ENCODE measurements at places on chromosomes 4 and X.

DNA sequence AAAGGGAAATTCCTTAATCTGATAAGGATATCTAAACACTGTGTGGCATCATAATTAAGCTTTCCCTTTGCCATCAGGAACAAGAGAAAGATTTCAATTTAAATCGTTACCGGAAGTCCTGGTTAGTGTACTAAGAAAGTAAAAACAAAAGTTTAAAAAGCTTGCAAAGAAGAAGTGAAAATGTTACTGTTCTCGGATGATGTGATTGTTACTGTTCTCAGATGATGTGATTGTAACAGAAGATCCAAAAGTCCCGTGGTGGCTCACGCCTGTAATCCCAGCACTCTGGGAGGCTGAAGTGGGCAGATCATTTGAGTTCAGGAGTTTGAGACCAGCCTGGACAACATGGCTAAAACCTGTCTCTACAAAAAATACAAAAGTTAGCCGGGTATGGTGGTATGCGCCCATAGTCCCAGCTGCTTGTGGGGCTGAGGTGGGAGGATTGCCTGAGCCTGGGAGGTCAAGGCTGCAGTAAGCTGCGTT is 62.5 kb downstream of the RGS12 start:
- no peak for DNase-seq

DNA sequence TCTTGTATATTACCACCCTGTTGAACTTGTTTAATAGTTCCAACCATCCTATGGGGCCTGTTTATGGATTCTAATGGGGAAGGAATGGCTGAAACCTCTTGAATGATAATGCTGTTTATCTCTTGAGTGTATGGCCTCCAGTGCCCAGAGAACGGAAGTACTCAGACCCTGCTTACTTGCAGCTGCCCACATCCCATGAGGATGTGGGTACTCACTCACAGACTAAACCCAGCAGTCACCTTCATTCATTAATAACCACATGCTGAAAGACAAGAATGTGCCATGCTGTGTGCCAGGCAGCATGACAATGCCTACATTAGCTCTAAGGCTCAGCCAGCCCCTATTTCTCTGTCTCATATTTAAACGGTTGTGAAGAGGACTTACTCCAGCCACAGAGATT is 5.9 kb upstream of the ARMCX5 start:
- no peak for DNase-seq

DNA sequence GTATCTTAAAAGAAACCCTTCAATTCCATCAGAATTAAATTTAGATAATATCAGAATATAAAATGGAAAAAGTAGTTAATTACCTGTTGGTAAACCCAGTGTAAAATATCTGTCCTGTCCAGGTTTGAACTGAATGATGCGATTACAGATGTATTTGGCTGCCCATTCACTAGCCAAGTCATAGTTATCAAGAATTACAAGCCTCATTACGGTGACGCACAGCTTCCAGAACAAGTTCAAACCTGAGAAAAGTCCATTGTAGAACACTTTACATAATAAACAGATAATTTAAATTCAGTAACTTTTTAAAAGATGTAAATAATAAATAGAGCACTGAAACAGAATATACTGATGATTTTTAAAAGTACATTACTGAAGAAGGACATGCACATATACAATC is 4.4 kb downstream of the GNPDA2 start:
- no peak for DNase-seq

DNA sequence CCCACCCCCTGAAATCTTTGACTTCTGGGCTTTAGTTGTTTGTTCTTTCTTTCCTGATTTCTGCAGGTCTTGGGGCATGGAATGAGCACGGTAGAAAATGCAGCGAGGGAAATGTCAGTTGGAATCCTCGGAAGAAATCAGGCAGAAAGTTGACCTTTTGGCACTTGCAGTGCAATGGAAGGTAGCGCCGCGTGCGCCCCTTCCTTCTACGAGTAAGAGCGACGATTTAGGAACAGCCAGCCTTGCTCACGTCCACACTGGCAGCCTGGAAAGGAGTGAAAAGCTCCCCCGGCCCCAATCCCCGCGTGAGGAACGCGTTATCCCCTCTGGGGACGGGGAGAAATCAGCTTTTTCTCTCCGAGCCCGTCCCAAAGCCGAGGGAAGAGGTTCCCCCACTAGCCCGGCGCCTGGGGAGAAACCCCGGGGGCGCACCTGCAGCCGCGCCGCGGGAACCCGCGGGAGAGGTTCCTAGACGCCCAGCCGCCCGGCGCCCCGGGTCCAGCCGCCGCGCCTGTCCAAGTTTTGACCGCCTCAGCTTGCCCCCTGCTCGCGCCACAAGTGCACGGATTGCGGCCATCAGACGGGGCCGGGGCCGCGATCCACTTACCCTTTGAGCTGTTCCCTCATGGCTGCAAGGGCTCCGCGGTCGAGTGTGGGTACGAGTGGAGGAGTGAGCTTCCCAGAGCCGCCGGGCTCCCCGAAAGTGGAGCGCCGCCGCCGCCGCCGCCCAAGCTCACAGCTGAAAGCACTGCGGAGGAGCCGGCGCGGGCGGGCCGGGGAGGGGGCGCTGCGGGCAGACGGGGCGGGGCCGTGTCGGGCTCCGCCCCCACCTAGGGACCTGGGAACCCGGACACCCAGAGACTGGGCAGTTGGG is 194.6 kb upstream of the FTHL17 start:
- no peak for DNase-seq

DNA sequence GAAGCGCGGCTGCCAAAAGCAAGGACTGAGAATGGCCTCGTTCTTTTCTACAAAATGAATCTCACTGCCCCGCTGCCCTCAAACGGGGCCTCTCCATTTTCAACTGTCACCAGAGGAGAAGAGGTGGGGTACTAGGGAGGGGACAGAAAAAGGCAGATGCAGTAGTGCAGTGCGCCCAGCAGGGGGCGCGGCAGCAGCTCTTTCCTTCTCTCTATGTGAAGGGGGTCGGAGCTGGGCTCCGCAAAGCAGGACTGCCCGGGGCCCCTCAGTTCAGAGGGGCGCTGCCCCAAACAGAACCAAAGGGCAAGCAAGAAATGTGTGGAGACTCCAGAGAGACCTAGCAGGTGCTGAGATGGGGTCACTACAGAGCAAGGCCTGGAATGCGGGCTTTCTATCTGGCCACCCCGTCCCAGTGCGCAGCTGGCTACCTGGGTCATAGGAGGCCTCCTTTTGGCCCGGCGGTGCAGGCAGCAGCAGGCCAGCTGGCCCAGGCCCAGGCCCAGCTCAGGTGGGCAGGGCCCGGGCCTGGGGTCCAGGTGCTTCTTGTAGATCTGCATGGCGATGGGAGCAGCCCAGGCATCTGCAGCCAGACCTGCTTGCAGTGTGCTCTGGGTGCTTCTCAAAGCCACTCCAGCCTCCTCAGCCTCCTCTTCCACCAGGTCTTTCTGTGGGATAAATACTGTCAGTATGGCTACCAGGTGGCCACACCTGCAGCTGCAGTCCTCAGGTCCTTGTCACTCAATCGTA is 5.9 kb downstream of the IRAK1 start:
- no peak for DNase-seq

DNA sequence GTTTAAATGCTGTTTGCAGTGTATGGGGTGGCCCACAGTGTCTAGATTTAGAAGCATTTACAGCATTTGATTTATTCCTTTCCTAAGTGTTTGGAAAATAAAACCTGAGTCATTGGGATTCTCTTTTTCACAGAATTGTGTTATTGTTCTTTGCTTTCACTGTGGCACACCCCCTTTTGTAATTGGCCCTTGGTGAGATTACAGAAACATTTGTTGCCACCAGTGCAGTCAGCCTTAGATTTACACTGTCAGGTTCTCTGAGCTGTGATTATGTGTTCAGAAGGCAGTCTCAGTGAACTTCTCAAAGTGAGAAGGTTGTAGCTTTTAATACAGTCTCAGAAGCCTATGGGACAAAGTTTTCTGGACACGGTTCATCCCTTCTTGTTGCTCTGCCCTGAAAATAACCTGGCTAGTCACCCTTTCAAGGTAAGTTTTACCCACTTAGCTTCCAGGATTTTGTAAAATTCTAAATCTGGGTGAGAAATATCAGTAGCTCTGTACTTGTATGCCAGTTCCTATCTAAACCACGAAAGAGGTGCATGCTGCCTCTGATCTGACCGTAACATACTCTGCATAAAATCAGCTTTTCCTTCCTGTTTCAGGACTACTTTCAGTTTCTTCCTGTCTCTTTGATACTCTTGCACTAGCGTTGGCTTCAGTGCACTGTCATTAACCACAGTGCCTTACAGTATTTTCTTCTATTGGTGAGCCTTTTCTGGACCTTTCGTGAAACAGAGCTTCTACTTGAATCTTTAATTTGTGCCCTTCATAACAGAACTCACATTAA is 12.6 kb downstream of the RUFY3 start:
- DNase-seq = no peak

GRCh38 chrX:18889346-18890048 is 94.4 kb downstream of the PHKA2 start:
- DNase-seq = no peak

- DNase-seq = no peak
These were observed 40.6 kb upstream of the ANTXR2 start for GRCh38 chr4:80113615-80114014.

GRCh38 chr4:184201179-184201578 is 16.5 kb downstream of the ENPP6 start:
- DNase-seq = no peak

DNA sequence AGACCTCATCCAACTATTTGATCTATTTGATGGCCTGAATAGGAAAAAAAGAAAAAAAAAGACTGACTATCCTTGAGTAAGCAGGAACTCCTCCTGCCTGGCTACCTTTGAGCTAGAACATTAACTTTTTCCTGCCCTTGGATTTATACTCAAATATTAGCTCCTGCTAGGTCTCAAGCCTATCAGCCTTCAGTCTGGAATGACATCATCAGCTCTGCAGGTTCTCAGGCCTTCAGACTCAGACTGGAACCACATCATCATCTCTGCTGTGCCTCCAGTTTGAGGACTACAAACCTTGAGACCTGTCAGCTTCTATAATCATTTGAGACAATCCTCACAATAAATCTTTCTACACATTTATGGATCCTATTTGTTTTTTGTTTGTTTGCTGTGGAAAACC is 754.0 kb upstream of the SLIT2 start:
- DNase-seq = no peak

DNA sequence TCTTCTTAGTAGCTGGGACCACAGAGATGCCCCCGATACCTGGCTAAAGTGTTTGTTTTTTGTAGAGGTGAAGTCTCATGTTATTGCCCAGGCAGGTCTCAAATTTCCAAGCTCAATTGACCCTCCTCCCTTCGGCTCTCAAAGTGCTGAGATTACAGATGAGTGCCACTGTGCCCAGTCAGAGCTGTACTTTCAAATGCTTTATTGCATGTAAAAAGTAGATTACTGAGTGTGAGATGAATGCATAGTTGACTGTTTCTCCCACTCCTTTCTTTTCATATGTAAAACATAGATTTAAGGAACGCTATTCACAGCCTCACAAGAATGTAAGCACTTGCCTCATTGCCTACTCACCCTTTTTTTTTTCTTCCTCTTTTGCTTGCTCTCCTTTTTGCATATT is 984.4 kb upstream of the PABPC4L start:
- DNase-seq = no peak

- DNase-seq = no peak
These were observed 87.6 kb upstream of the GABRG1 start for GRCh38 chr4:46211406-46211805.

GRCh38 chrX:47351706-47352105 is 18.7 kb upstream of the ZNF157 start:
- no peak for DNase-seq

- DNase-seq = no peak
These were observed 53.0 kb upstream of the SHISA3 start for GRCh38 chr4:42344309-42344708.

DNA sequence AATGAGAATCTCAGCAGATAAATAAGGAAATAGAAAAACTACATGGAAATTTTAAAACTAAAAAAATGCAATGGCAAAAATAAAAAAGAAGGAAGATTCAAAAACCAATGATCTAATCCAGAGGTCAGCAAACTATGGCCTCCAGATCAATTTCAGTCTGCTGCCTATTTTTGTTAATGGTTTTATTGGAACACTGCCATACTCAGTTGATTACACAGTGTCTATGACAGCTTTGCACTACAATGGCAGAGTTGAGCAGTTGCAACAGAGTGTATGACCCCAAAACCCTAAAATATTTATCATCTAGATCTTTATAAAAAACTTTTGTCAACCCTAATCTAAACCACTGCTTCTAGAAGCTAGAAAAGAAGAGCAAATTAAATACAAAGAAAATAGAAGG is 170.3 kb downstream of the RAB28 start:
- no peak for DNase-seq

DNA sequence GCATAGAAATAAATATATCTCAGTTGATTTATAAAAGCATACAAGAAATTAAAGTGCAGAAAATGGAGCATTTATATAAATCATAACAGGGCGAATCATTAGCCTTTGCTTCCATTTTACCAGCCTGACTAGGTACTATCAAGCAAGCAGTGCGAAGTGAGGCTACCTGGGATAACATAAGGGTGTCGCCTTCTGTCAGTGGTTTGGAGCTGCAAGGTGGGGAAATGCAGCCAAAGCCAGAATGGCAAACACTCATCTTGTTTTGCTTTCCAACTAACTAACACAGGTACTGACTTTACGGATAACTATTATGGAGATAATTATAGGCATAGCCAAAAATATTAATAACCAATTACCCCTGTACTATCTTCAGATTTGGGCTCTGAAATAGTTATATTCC is 1459.8 kb downstream of the RAPGEF2 start:
- DNase-seq = no peak

DNA sequence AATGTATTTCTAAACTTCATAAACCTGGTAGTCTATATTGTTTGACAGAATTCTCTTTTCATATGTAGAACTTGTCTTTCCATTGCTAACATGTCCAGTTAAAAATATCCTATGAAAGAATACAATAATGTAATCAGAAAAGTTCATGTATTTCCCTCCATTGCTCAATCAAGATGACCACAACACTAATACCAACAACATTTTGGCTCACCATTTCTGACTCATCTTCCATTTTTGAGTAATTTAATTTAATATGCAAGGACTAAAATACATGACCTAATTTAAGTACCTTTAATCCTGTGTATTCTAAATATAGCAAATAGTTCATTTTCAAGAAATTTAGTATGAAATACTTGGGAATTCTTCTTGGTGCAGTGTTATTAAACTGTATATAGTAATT is 239.5 kb upstream of the GPC4 start:
- no peak for DNase-seq

DNA sequence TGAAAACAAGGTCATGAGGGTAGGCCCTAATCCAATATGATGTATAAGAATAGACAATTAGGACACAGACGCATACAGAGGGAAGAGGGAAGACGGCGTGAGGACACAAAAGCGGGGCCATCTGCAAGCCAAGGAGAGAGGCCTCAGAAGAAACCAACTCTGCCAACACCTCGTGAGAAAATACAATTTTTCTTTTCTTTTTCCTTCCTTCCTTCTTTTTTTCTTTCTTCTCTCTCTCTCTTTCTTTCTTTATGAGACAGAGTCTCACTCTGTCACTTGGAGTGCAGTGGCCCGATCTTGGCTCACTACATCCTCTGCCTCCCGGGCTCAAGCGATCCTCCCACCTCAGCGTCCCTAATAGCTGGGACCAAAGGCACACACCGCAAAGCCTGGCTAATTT is 1.5 kb upstream of the PKD2 start:
- no peak for DNase-seq

DNA sequence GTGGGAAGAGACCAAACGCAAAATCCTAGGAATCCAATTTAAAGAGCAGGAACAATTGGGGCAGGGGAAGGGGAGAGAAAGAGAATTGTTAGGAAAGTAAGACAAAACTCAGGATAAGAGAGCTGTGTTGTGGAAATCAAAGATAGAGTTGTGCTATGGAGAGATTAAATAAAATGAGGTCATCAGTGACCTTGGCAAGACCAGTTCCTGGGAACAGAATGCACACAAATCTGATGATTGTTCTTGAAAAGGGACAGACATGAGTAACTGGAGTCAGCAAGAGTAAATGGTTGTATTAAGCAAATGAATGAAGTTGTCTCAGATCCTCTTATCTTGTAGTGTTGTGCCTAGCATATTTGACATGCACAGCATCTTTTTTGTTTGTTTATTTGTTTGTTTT is 267.4 kb downstream of the IL1RAPL1 start:
- DNase-seq = no peak

Data from T follicular helper cell (primary cell).